ENCODE measurements at places on chromosomes 7 and 10. TPM values are rescaled to one million over a fixed set of nuclear protein-coding genes. Genes with fewer than 3 reads are reported as not detected.

- peak; percentile 31 for DNase-seq
Observed at GRCh38 chr7:152136686-152137085, 111.2 kb downstream of the GALNT11 start.

DNA sequence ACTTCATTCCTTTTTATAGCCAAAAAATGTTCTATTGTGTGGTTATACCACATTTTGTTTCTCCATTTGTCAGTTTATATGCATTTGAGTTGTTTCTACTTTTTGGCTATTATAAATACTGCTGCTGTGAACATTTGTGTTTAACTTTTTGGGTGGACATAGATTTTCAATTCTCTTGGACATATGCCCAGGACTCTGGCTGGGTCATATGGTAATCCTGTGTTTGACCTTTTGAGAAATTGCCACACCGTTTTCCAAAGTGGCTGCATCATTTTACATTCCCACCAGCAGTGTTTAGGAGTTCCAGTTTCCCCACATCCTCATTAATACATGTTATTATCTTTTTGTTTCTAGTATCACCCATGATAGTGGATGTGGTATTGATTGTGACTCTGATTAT is 39.4 kb downstream of the CSGALNACT2 start:
- DNase-seq, result no peak

- DNase-seq, result no peak
Observed at GRCh38 chr7:140686921-140687320, 9.6 kb upstream of the NDUFB2 start.

GRCh38 chr10:89355394-89355931 is 22.4 kb upstream of the IFIT1B start:
- peak; percentile 85 for DNase-seq

- DNase-seq, result no peak
Observed at GRCh38 chr10:105041956-105042355, 400.9 kb downstream of the SORCS3 start.

GRCh38 chr10:30830315-30831230 is 201.0 kb upstream of the LYZL2 start:
- DNase-seq, result no peak

DNA sequence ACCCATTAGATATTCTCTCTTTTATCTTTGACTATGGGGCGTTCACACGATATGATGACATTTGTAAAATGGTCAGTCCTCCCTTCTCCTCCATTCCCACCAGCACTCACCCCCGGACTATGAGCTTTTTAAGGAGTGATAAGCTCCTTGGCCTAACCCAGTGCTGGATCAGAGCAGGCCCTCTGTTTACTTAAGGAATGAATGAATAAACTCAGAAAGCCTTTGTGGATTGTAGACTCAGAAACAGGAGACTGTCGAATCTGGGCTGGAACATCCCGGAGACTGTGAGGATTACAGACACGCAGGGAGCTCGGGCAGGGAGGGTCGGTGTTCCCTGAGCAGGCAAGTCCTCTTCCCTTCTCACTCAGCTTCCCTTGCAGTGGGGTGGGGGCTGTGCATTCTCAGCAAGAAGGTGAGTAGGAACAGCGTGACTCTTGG is 6.8 kb upstream of the ZCCHC24 start:
- peak; percentile 85 for DNase-seq

- DNase-seq, result no peak
Observed at GRCh38 chr10:50541921-50542320, 81.8 kb downstream of the SGMS1 start.

DNA sequence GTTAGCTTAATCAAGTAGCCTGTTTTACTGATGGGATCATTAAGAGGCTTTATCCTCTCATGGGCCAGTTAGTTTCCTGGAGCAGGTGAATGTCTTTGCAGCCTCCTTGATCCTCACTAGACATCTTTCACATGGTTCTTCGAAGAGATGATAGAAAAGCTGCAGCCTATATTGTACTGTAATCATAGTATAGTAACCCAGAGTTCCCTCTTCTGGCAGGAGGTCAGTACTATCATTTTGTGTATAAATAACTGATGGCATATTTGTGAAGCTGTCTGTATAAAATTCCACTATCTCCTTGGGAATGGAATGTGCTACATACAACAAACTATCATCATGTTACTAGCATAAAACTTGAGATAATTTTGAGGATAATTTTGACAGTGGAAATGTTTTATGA is 123.8 kb upstream of the PRPS1L1 start:
- DNase-seq, result no peak

The NPC1L1 gene
- total RNA-seq, result not detected

The VWDE gene
- total RNA-seq, result 0.18 TPM

The CCL24 gene
- not detected for total RNA-seq

The TMEM176B gene
- total RNA-seq, result not detected

The IDI2 gene
- not detected for total RNA-seq

The AKR1C4 gene
- not detected for total RNA-seq
